ENCODE measurements at places on chromosomes 16 and 17.

- DNase-seq: no peak
Measured at GRCh38 chr17:45848868-45849535, 4.3 kb downstream of the SPPL2C start.

GRCh38 chr16:69823831-69824563, 61.9 kb downstream of the WWP2 start:
- DNase-seq: no peak

DNA sequence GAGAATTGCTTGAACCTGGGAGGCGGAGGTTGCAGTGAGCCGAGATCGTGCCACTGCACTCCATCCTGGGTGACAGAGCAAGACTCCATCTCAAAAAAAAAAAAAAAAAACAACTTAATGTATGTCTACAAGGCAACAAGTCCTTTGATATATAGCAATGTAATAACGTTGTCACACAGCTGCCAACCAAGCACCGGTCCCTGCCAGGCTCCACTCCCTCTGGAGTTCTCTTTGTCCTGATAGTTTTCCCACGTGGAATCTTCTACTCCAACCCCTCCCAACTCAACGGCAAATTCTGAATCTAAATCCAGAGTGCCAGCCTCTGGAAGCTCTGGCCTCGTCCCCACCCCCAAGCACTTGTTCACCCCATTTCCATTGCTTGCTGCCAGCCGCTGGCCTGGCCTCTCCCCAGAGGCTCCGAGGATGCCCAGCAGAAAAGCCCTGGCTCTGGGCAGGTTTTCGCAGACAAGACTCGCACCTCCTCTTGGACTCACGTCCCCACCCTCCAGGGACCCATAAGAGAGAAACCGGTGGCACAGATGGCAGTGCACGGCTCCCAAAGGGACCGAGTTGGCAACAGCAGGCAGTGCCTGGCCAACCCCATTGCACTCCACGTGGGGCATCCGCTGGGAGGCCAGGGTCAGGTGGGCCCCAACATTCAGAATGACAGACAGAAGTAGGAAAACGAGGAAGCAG, 15.9 kb upstream of the CBX2 start:
- no peak for DNase-seq

- DNase-seq: no peak
Measured at GRCh38 chr17:80667462-80668277, 123.0 kb downstream of the RPTOR start.

- no peak for DNase-seq
Measured at GRCh38 chr17:21400816-21401593, 24.8 kb downstream of the KCNJ12 start.

DNA sequence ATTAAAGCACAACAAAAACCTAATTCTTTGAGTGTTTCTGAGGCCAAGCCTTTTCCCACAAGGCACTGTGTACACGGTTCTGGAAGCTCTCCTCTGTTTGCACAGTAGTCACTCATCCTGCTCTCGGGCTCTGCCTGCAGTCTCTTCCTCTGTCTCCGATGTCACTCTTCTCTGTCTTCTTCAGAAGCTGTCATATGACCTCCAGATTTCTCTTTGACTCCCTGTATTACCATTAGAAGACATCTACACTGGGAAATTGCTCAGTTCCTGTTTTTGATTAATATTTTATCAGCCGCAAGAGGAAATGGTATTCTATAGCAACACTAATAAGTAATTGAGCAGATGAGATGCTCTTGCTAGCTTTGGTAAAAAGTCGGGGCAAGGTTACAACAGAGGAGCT, 422.9 kb downstream of the WWOX start:
- no peak for DNase-seq

GRCh38 chr17:9355846-9356245, 219.8 kb downstream of the STX8 start:
- DNase-seq: no peak

GRCh38 chr16:85290626-85291301, 178.5 kb upstream of the CIBAR2 start:
- no peak for DNase-seq

GRCh38 chr16:11870399-11870798, 19.1 kb upstream of the RSL1D1 start:
- no peak for DNase-seq

DNA sequence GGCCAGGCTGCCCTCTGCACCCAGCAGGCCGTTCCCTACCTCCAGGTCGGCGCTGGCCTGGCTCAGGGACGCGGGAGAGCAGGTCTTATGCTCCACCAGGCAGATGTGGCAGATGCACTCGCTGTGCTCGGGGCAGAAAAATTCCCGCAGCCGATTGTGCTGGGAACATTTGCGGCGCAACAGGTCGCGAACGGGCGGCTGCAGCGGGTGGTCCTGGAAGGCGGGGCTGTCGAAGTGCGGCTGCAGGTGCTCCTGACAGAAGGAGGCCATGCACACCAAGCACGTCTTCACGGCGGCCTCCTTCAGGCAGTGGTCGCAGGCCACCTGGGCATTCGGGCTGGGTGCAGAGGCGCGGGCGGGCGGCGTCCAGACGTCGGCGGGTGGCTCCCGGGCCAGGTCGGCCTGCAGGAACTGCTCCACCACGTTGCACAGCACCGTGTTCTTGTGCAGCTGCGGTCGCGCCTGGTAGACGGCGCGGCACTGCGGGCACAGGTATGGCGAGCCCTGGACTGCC, 439 bp downstream of the TRIM25 start:
- no peak for DNase-seq

Data from AG20443 (cell line).